ENCODE measurements at places on chromosomes 13 and 19.
A peak's percentile ranks its signal among the peaks of the same experiment; 100 is the strongest.

GRCh38 chr13:25217023-25217885 lies 45.2 kb upstream of the AMER2 start:
- no peak for DNase-seq

GRCh38 chr19:10201176-10201575 lies 6.4 kb upstream of the DNMT1 start:
- no peak for DNase-seq

DNA sequence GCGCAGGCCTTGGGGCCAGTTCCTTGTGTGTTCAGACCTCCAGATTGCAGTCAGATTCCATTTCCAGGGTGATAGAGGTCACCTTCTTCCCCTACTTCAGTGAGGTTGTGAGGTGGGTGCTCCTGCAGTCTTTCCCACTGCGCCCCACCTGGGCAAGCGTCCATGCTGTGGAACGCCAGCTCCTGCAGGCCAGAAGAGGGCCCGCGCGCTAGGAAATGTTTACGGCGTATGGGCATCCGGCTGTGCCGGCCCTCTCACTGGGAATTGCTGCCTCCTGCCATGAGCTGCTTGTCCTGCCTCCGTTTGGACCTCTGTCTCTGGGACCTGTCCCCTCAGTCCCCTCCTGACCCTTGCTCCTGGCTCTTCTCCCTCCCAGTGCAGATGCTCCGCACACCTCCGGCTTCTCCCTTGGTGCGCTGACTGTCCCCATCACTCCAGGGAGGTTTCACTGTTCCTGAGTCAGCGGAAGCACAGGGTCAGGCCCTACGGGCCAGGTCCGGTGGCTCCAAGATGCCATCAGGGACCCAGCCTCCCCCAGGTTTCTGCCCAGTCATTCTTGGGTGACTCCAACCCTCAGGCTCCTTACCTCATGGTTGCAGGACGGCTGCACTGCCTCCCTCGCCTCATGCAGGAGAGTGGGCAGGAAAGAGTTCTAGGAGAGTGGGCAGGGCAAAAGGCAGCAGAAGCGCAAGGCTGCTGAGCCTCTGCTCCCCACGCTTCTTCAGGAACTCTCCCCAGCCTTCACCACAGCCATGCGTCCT lies 56.6 kb downstream of the SMARCA4 start:
- no peak for DNase-seq

- DNase-seq = no peak
Measured at GRCh38 chr13:95117092-95117491, 184.2 kb downstream of the ABCC4 start.

DNA sequence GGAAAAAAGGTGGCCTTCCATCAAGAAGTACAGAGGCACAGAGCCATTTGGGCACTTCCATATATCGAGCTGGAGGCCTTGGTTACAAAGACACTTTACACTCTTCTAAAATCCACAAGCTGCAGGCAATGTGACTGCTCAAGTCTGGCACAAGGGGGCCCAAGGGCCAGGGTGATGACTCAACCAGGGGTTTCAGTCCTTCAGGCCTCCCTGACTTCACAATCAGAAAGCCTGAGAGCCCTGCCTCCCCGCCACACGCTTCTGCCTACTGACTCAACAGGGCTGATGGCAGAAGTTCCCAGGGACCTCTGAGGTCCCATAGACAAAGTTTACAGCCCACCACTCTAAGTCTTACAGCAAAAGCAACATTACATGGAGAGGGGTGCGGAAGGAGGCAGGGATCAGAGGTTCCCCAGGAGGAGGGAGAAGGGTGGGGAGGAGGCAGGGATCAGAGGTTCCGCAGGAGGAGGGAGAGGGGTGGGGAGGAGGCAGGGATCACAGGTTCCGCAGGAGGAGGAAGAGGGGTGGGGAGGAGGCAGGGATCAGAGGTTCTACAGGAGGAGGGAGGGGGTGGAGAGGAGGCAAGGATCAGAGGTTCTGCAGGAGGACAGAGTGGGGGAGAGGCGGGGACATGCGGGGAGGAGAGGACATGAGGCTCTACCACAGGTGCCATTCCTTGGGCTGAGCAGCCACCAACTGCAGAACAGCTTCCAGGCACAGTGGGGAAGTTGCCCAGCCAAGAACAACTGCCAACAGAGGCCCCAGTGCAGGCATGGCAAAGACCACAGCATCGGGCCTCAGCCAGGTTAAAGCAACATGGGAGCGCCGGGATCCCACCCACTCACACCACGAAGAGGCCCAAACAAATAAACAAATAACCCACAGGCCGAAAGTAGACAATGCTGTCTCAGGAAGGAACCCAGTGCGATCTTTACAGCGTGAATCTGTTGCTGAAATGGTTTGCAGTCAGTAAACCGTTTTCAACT lies 52.0 kb downstream of the SLC7A1 start:
- DNase-seq = peak; percentile 83
